ENCODE measurements at places on chromosomes 7 and 10. TPM values are rescaled to one million over a fixed set of nuclear protein-coding genes. Genes with fewer than 3 reads are reported as not detected.

The RARRES2 gene
- polyA plus RNA-seq = 193 TPM

The LDB3 gene
- 1,223 TPM for polyA plus RNA-seq

The ZNF107 gene
- 1.3 TPM for polyA plus RNA-seq

DNA sequence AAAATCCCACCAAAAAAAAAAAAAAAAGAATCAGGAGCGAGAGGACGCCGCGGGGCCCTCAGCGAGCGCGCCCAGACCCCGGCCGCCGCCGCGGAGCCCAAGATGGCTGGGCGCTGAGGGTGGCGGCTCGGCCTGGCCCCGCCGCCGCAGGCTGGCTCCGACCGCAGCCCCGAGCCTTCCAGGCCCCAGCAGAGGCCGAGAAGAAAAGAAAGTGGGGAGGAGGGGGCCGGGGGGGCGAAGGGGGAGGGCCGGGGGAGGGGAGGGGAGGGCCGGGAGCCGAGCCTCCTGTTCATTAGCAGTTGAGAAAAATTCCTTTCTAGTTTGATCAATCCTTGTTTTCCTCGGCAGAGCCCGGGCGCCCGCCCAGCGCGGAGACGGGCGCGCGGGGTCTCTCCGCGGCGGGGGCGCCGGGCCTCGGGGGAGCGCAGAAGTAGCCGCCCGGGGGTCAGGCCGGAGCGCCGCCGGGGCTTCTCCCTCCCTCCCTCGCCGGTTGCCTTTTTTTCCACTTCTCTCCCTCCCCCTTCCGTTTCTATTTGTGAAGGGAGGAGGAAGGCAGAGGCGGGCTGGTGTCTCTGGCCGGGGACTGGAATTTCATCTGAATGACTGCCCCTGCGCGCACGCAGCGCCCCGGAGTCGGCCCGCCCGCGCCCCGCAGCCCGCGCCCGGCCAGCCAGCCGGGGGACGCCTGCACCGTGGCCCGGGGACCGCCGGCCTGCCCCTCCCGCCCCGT, 778 bp upstream of the TRIM8 start:
- peak; percentile 89 for DNase-seq

GRCh38 chr7:27172315-27172774, 1.8 kb downstream of the HOXA10 start:
- no peak for DNase-seq

DNA sequence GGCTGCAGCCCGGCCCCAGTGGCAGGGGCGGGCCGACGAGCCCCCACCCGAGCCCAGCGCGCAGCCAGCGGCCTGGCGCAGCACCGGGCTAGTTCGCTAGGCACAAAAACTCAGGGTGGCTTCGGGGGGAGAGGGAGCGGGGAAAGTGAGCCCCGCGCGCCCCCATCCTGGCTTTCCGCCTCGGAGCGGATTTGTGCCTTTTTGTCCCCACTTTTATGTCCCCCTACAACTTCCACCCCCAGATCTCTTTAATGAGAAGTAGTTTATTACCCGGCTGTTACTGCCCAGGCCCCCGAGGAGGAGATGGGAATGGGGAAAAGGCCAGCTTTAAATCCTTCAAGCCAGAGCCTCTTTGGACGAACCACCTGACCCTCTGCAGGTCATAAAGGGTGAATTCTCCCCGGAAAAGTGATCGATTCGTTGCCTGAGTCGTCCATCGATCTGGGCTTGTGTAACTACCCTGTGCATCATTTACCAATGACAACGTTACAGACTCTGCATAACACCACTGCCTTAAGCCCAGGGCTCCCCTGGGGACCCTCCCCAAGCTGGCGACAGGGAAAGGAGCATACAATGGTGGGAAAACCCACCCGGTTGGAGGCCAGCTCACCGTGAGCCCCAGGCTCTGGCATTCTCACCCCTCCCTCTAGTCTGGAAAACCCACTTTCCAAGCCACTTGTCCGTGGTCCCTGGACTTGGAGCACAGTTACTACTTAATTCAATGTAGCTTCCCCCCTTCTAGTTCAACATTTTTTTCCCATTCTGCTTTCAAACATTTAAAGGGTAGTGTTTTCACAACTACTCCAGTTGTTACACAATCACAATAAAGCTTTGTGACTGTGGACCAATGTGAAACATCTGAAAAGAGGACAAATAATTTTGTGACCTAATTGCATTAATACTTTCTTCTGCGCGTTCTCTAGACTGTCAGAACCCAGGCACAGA, 748 bp upstream of the SH3PXD2A start:
- no peak for DNase-seq
